ENCODE measurements at places on chromosomes 11 and 22.
A peak's percentile ranks its signal among the peaks of the same experiment; 100 is the strongest.

DNA sequence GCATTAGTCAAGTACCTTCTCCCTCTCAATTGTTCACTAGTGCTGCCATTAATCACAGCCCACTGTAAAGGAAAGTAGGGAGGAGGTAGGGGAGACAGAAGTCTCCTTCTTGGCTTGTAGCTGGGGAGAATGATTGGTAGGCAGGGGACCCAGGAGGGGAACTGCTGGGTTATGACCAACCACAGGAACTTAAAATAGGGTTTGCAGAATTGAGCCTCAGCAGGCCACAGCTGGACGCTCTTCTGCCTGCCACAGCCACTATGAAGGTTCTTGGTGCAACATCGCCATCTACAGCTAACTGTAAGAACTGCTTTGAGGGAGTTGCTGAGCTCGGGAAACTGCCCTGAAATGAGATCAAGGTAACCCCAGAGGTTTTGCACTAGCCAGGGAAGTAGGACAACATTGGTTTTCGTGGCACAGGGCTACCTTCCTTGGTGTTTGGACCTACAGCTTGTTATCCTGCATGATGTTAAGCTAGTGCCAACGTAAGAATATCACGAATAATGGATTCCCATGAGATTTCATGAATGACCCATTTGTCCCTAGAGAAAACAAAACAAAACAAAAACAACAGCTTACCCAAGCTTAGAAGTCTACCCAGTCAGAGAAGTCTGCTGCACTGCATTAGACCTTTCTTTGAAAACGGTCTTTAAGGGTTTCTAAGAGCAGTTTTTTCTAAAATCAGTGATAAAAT is 787.1 kb upstream of the API5 start:
- peak; percentile 73 for DNase-seq

- peak; percentile 46 for DNase-seq
These were observed 282 bp downstream of the MPPED2 start for GRCh38 chr11:30585892-30586250.

- no peak for DNase-seq
These were observed 194.2 kb upstream of the B3GAT1 start for GRCh38 chr11:134606251-134606650.

DNA sequence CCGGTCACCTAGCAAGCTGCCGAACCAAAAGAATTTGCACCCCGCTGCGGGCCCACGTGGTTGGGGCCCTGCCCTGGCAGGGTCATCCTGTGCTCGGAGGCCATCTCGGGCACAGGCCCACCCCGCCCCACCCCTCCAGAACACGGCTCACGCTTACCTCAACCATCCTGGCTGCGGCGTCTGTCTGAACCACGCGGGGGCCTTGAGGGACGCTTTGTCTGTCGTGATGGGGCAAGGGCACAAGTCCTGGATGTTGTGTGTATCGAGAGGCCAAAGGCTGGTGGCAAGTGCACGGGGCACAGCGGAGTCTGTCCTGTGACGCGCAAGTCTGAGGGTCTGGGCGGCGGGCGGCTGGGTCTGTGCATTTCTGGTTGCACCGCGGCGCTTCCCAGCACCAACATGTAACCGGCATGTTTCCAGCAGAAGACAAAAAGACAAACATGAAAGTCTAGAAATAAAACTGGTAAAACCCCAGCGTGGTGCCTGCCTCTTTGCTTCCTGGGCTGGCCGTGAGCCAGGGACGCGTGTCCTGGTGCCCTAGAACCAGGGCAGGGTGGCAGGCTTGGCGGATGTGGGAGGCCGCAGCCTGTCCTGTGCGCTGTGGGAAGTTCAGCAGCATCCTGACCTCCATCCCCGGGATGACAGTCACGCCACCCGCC is 13.2 kb downstream of the CCND1 start:
- no peak for DNase-seq

- DNase-seq, result no peak
These were observed 1.7 kb upstream of the CELSR1 start for GRCh38 chr22:46539169-46539568.

- no peak for DNase-seq
These were observed 16.3 kb downstream of the CTNND1 start for GRCh38 chr11:57777969-57778317.

- DNase-seq, result no peak
These were observed 10.2 kb downstream of the HTATIP2 start for GRCh38 chr11:20373568-20374209.

- no peak for DNase-seq
These were observed 38.5 kb downstream of the NELL1 start for GRCh38 chr11:20707876-20708275.

- DNase-seq, result no peak
These were observed 72.7 kb upstream of the NARS2 start for GRCh38 chr11:78647266-78647915.

- peak; percentile 19 for DNase-seq
These were observed 34.4 kb downstream of the YAP1 start for GRCh38 chr11:102144357-102145355.

DNA sequence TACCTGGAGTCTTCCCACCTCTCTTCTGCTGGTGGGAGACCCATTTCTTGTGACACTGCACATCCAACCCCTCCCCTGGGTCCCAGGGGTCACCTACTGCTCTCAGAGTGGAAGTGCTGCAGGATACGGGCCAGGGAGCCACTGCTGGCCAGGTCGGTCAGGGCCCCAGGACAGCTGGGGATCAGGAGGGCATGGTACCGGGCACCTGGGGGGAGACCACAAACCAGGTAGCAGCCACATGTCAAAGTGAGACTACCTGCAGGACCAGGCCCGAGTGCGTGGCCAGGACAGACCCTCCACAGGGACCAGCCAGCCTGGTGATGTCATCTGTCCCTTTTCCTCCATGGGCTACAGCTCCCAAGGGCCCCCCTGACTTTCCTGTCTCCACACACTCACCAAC is 3.9 kb downstream of the GATD1 start:
- no peak for DNase-seq

DNA sequence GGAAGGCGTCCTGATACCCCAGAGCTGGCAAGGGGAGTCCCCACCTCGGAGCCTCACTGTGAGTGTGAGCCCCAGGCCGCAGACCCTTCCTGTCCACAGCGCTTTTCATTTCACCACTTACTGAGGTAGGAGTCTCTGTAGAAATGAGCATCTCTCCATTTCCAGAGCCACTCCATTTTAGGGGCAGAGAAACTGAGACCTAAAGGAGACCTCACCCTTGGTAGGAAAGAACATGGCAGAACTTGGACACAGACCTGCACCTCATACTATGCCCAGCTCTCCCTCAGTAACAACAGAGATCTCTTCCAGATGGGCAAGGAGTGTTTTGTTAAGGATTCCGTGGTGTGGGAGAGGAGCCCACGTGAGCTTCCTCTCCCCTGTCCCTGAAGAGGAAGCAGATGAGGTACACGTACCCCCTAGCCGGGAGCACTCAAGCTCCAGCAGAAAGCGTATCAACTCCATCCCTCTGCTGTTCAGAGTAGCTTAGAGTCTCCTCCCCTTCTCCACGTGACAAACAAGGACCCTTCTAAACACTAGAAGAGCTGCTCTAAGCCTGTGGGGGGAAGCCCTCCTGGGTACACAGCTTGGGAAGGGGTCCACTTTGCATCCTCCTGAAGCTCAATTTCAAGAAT is 532 bp upstream of the VSIG2 start:
- DNase-seq, result no peak

DNA sequence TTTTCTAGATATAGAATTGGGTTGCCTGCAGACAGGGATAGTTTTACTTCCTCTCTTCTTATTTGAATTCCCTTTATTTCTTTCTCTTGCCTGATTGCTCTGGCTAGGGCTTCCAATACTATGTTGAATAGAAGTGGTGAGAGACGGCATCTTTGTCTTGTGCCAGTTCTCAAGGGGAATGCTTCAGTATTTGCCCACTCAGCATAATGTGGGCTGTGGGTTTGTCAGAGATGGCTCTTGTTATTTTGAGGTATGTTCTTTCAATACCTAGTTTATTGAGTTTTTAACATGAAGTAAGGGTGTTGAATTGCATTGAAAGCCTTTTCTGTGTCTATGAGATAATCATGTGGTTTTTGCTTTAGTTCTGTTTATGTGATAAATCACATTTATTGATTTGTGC is 273.9 kb upstream of the CHORDC1 start:
- no peak for DNase-seq

DNA sequence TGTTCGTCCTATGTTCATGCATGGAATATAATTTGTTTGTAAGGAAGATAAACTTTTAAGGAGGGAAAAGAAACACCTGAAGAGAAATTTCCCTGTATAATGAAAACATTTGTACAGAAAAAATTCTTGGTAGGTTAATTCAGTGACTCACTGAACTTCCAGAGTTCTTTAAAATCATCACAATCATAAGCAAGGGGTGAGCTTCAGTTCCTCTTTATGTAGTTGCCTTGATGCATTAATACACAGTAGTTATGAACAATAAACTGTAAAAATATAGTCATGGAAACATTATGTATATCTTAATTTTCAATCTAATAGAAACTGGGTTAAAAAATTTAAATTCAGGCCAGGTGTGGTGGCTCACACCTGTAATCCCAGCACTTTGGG is 1.1 kb upstream of the C11orf65 start:
- no peak for DNase-seq

- DNase-seq, result peak; percentile 43
These were observed 161.4 kb downstream of the SWAP70 start for GRCh38 chr11:9825315-9825714.

DNA sequence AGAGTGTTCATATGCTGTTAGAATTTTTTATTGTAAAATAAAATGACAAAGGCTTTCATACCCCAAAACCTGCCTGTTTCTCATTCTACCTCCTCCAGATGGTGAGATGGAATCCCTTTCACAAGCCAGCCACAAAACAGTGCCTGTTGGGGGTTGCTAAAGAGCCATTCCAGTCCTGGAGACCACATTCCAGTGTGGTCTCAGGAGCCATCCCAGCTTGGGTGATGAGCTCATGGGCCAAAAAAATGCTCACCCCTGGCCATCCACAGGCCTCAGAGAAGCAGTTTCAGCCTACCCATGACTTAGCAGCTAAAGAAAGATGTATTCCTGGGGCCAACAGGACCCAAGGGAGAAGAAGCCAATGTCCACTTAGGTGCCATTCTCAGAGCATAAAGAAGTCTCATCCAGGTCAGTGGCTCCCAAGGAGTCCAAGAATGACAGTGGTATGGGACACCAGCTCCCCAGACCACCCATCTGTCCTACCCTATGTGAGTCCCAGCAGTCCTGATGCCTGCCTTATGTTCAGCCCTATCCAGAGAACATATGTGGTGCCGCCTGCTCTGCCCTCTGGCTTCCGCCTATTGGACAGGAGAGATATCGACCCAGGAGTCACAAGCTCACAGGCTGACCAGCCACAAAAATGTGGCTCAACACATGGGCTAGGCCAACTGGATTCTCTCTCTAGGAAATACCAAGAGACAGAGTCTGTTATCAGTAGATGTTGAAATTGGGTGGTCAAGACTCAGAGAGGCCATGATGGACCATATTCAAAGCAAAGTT is 26.4 kb downstream of the C11orf91 start:
- peak; percentile 88 for DNase-seq

- DNase-seq, result no peak
These were observed 55.7 kb upstream of the EMID1 start for GRCh38 chr22:29149841-29150555.

DNA sequence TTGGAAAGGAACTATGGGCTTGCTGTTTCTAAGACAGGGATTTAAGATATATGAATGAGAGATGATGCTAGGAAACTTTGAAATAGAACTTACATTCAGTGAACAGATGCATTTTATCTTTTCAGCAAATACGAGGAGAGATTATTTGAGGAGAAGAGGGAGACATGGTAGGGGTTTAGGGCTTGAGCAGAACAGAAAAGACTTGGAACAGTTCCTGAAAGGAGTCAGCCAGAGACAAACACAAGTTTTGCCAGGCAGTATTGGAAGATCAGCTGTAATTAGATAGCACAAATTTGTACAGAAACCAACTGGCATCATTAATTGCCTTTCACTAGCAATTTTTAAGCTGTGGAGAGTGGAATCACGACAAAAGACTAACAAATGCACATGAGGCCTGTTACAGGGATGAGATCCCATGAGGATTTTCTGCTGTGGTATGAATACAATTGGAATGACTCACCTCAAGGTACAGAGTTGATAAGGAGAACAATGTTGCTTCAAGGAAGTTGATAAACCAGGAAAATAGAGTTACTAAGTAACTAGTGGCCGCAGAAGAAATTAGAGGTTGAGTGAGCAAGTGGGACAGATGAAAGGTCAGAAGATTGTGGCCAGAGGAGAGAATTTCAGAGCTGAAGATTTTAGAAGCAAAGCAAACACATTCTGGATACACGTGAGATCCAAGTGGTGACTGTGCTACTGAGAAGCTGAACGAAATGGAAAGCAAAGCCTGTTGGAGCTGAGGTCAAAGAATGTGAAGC is 67.9 kb downstream of the CYB5R2 start:
- DNase-seq, result peak; percentile 21

DNA sequence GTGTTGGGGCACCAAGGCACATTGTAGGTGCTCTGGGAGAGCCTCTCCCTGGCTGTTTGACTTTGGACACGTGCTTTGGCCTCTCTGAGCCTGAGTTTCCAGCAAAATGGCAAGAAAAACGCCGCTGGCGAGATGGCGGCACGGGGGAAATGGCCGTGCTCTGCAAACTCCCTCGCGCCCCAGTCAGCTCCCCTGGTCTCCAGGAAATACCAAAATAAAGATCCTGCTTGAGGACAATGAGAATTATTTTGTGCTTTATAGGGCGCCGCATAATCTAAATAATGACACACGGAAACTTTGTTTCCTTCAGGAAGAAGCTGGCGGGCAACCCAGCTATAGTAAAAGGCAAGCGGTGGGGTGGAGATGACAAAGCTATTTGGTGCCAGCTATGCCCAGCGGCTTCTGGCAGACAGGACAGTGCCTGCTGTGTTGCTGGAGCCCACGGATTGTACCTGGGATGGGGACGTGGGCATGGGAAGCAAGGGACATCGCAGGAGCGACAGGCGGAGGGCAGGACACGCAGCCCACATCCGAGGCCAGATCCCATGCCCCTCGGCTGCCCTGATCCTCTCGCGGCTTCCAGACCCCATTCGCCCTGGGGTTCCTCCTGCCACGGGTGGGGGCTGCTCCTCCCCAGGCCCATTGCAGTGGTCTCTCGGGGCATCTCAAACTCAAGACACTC is 26.3 kb upstream of the RFPL3 start:
- DNase-seq, result no peak

GRCh38 chr11:110367571-110367970 is 62.2 kb upstream of the FDX1 start:
- peak; percentile 24 for DNase-seq

DNA sequence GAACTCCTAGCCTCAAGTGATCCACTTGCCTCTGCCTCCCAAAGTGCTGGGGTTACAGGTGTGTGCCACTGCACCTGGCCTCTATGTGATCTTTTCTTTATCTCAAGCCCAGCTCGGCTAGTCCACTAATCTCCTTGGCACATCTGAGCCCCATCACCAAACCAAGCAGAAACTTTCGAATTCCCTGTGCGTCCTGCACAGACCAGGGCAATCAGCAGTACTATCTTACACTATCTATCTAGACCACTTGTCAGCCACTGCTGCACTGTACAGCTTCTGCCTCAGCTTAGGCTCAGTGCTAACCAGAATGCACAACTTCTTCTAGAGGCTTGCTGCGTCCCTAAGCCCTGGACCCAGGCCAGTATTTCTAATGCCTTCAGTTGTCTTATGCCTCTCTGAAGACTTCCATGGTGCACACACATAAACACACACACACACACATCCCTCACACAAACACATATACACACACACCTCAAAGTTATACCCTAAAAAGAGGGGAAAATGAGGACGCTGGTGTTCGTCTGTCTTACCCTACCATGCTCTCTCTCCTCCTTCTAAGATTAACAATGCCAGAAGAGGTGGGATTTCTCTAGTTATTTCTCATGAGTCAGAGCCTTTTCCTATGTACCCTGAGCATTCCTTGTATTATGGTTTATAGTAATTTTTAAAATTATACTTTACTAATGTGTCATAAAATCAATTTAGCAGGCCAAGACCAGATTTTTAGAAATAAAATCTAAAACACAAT is 59.3 kb upstream of the FAM181B start:
- DNase-seq, result no peak
